Left renal cortex interstitium (tissue), 4 donors: ENCODE measurements at places on chromosomes 5 and 9.

GRCh38 chr9:113511856-113512761 lies 48.6 kb downstream of the RGS3 start:
- DNase-seq: no peak

DNA sequence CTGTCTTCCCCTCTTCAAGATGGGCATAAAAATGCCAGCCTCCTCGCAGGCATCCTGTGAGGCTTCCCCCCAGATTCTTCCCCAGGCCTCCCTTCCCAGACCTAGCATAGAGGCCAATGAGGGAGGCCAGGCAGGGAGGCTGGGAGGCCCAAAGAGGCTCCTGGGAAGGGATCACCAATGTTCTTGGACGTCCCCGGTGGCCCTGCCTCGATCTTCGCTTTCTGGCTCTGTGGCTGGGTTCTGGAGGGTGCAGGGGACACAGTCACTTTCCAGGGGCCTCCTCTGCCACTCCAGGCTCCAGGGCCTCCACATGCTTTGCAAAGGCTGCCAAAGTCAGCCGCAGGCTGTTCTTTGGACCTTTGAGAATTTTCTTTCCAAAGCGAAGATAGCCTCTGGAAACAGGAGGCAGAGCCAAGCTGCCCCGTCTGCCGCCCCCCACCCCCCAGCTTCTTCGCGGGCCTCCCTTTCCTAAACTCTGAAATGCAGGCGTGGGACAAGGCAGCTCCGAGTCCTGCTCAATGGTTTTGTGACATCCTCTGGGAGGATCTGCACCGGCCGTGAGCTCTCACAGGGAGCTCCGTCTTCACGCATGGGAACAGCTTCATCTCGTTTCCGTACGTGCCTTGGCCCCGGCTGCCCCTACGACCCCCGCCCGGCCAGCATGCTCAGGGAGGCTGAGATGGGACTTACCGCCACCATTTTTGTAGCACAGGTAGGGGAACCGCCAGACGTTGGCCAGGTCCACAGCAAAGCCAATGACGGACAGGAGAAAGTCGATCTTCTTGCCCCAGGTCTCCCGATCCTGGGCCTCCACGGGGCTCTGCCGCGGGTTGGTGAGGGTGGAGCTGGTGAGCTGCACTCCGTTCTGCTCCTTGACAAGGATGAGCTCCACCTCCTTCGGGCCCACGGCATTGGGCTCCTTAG lies 2.8 kb downstream of the SLC6A3 start:
- DNase-seq: no peak

- no peak for DNase-seq
These were observed 95.7 kb downstream of the NFIB start for GRCh38 chr9:14218253-14218652.

GRCh38 chr9:33436445-33436844 lies 10.9 kb downstream of the AQP3 start:
- no peak for DNase-seq

DNA sequence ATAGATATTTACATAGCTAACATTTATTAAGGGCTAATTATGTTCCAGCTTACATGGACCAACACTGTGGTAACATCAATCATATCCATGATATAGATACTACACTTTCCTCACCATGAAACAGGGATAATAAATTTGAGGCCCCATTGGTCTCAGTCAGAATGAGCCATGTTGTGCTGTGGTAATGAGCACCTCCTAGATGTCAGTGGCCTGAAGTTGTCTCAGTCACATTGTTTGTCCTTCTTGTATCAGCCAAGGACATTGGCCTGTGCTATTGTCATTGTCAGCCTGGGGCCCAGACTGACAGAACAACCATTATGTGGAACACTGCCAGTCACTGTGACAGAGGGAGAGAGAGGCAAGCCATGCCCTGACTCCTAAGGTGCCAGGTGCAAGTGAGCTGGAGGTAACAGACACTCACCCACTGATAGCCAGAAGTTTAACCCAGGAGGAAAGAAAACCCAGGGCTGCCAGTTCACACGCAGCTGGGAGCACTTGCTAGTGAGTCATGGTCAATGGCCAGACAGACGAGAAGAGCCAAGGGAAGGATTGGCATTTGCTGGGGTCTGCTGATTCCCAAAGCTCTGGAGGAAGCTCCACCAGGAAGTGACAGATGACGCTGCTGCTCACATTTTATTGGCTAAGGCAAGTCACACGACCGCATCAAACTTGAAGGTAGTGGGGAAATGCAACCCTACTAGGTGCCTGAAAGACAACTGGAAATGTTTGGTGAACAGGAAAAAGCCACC lies 224.2 kb downstream of the MELK start:
- no peak for DNase-seq

DNA sequence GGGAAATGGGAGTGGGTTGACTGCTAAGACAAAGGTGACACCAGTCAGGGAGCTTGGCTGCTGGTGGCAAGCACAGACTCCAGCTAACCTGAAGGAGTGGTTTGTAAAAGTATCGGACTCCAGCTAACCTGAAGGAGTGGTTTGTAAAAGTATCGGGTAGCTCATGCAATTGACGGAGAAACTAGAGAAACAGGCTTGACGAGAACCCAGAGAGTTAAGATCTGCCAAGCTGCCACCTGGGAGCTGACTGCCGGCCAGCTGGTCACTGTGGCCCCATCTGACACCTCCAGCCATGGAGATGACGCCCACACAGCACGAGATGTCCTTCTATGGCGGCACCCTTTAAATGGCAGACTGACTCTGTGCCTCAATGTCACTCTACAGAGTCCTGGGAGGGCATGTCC lies 28.3 kb upstream of the CRB2 start:
- DNase-seq: no peak

GRCh38 chr5:6359555-6360322 lies 18.6 kb downstream of the MED10 start:
- no peak for DNase-seq

DNA sequence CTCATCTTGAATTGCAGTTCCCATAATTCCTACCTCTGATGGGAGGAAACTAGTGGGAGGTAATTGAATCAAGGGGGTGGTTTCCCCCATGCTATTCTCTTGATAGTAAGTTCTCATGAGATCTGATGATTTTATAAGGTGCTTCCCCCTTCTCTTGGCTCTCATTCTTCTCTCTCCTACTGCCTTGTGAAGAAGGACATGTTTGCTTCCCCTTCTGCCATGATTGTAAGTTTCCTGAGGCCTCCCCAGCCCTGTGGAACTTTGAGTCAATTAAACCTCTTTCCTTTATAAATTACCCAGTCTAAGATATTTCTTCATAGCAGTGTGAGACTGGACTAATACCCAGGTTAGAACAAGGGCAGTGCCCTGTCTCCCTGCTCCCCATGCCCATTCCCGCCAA lies 7.5 kb upstream of the TRIO start:
- no peak for DNase-seq

DNA sequence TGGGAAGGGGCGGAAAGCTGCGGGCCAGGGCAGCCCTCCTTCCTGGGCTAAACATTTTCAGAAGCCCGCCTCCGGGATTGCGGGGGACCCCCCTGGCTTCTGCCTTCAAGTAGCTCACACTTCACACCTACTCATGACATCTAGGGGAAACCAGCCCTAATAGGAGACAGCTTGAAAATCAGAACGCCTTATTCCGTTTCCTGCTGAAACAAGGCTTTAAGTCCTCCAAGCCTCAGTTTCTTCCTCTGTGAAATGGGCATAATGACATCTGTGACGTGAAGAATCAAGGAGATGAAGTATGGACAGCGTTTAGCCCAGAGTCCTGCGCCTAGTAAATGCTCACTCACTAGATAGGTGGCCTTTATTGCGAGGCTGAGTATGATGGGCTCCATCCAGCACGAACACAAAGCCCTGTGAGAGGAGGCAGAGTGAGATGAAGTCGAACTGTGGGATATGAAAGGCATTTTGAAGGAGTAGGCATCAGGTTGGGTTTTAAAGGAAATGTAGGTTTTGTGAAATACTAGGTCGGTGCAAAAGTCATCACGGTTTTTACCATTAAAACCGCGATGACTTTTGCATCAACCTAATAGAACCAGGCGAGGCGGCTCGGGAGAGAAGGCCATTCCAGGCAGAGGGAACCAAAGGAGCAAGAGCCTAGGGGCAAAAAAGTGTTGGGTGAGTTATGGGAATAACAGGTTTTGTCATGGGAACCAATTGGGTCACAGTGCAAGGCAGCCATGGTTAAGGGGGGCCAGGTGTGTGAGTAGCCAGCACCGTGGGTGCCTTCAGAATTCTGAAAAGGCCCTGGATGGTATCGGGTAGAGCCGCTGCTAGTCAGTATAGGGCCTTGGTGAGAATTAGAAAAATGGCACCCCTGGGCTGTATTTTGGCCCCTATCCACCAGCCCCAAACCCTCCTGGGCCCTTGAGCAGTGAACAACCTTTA lies 1.0 kb upstream of the TSC1 start:
- DNase-seq: no peak

GRCh38 chr9:78026947-78027346 lies 4.7 kb downstream of the GNAQ start:
- no peak for DNase-seq

GRCh38 chr5:131854134-131854533 lies 57.3 kb upstream of the FNIP1 start:
- DNase-seq: no peak

GRCh38 chr5:42570966-42571960 lies 148.0 kb downstream of the GHR start:
- no peak for DNase-seq

DNA sequence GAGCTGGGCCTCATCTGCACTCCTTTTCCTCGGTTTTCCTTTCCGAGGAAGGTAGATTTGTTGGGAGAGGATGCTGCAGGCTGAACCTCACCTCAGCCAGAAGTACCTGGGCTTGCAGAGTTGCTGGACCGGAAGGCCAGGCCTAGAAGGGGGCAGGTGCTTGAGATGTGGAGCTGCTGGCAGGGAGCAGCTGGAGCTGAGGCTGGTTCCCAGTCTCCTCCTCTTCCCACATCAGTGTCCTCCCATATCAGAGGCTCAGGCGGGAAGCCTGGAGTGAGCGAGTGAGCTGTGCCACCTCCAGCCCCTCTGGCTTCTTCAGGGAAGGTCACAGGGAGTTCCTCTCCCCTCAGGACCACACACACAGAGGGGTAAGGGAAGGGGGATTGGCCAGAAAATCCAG lies 259.4 kb downstream of the GADD45G start:
- no peak for DNase-seq

DNA sequence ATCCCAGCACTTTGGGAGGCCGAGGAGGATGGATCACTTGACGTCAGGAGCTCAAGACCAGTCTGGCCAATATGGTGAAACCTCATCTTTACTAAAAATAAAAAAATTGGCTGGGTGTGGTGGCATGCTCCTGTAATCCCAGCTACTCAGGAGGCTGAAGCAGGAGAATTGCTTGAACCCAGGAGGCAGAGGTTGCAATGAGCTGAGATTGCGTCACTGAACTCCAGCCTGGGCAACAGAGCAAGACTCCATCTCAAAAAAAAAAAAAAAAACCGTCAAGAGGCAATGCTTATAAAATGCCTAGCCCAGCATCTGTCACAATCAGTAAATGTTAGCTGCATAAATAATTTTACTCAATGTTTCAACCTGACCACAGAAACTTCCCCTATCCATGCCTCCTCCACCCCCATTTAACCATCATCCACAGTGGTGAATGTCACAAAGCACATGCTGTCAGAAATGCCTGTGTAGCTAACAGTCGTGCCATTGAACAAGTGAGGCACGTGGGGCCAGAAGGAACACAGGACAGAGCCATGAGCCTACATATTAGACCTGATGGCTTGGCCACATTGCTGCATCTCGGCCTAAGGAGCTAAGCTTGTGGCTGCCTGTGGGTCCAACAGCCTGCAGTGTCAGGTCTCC lies 16.8 kb upstream of the TCOF1 start:
- DNase-seq: no peak

DNA sequence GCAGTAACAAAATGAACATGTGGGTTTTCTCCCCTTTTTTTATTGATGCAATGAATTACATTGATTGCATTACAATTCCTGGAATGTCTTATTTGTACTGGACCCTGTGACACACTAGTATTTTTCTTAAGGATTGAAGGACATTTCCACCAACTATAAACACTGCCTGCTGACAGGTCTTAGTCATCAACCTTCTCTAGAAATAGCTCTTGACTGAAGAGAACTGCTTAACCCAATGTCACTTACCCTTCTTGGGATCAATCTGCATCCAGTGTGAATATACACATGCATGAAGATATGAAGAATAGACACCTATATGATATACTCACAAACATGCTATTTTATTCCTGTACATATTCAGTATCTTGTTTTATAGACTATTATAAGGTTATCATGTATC lies 130.6 kb downstream of the FBXO38 start:
- no peak for DNase-seq
